ENCODE measurements at places on chromosomes 2 and 18.

DNA sequence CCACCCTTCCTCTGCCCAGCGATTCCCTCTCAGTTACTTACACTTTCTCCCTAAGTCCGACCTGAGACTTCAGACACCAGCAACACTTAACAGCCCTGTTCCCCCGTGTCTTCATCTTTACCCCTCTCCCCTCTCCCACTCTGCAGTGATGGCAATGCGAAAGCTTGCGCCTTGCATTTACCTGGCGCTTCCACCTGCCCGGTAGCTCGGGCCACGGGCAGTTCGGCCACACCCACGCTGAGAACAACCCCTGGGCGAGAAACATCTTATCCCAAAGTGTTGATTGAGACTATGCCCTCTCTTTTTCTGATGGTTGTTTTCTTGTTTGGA is 558 bp downstream of the DNAJC10 start:
- peaks cover 8% of the 10 kb centered on the region for H3K36me3 ChIP-seq
- H3K4me3 ChIP-seq, result peak overlapping the region; percentile 77
- peaks cover 7% of the 10 kb centered on the region for H3K4me1 ChIP-seq
- DNase-seq, result no peak

- no peaks in the 10 kb centered on the region for H3K4me1 ChIP-seq
- no peaks in the 10 kb centered on the region for H3K27me3 ChIP-seq
- DNase-seq, result no peak
- H3K4me3 ChIP-seq, result no peak overlapping the region
- H3K36me3 ChIP-seq, result no peaks in the 10 kb centered on the region
Measured at GRCh38 chr18:21452796-21453510, 147.6 kb downstream of the ESCO1 start.

- H3K4me1 ChIP-seq, result peaks cover 26% of the 10 kb centered on the region
- no peak overlapping the region for H3K27ac ChIP-seq
- no peaks in the 10 kb centered on the region for H3K36me3 ChIP-seq
- H3K4me3 ChIP-seq, result no peak overlapping the region
- no peak for DNase-seq
- no peaks in the 10 kb centered on the region for H3K27me3 ChIP-seq
Measured at GRCh38 chr2:65386989-65387388, 45.4 kb downstream of the SPRED2 start.

DNA sequence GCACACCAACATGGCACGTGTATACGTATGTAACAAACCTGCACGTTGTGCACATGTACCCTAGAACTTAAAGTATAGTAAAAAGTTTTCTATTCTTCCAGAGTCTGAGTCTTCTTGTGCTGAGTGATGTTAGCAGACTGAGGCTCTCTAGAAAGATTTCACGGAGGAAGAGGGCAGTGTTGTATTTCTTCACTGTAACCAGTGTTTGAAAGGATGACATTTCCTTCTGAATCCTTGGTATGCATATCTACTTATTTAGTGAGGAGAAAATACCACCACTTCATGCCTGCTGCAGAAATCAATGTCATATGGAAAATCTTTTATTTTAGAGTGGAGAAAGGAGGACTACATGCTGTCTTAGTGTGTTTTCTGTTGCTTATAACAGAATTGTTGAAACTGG is 357.1 kb downstream of the CCDC85A start:
- no peaks in the 10 kb centered on the region for H3K4me1 ChIP-seq
- H3K27me3 ChIP-seq, result 0 out of 2 replicates have a peak, but pooled peaks cover 4% of the 10 kb centered on the region
- H3K36me3 ChIP-seq, result no peaks in the 10 kb centered on the region
- no peak overlapping the region for H3K27ac ChIP-seq
- H3K4me3 ChIP-seq, result no peak overlapping the region

DNA sequence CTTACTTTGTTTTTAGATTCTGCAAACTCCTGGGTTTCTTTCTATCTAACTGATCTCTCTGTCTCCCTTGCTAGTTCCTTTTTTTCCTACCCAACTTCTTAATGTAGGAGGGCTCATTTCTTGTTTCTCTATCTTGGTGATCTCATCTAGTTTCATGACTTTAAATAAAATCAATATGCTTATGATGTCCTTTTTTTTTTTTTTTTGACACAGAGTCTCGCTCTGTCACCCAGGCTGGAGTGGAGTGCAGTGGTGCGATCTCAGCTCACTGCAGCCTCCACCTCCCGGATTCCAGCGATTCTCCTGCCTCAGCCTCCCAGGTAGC is 42.2 kb upstream of the IL1RL1 start:
- peaks cover 6% of the 10 kb centered on the region for H3K27me3 ChIP-seq
- H3K4me1 ChIP-seq, result no peaks in the 10 kb centered on the region
- no peaks in the 10 kb centered on the region for H3K36me3 ChIP-seq
- H3K27ac ChIP-seq, result no peak overlapping the region
- DNase-seq, result no peak
- no peak overlapping the region for H3K4me3 ChIP-seq

DNA sequence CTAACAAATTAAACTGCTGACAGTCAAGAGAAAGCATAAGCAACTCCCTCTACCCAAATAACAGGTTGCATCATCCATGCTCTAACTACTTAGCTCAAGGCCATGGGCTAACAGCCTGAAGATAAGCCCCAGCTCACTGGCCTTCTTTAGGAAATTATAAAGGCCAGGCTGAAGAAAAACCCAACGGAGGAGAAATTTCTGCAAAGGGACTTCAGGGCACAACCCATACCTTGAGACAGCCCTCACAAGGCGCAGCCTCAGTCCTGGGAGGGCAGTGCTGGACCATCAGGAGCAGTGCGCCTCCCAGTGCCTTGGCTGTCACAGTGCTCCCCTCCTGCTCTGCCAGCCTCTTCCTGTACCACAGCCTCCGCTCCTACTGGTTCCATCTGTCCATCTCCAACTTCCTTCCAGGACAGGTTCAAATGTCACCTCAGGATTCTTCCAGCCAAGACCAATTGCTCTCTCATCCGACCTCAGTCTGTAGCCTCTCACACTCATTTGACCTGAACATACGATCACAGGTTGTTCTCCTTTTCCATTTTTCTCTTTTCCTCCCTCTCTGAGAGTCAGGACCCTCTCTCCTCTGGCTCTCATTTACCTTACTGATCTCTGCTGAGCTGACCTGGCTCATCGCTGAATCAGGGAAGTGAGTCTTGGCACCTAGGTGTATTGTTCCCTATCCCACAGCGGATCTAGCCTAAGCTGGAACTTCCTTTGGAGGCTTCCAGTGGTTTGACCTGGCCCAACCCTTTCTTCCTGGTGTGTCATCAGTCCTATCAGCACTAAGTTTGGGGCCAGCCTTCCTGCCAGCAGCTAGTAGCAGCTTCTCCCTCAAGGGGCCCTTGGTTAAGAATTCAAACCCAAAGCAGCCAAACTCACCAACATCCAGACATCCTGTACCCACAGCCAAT is 1.9 kb downstream of the MCFD2 start:
- H3K27me3 ChIP-seq, result no peaks in the 10 kb centered on the region
- H3K27ac ChIP-seq, result no peak overlapping the region
- H3K4me1 ChIP-seq, result peaks cover 39% of the 10 kb centered on the region
- H3K36me3 ChIP-seq, result peaks cover 46% of the 10 kb centered on the region

All from SJSA1 (cell line).